ENCODE measurements at places on chromosomes 7 and 10. TPM values are rescaled to one million over a fixed set of nuclear protein-coding genes. Genes with fewer than 3 reads are reported as not detected.

DNA sequence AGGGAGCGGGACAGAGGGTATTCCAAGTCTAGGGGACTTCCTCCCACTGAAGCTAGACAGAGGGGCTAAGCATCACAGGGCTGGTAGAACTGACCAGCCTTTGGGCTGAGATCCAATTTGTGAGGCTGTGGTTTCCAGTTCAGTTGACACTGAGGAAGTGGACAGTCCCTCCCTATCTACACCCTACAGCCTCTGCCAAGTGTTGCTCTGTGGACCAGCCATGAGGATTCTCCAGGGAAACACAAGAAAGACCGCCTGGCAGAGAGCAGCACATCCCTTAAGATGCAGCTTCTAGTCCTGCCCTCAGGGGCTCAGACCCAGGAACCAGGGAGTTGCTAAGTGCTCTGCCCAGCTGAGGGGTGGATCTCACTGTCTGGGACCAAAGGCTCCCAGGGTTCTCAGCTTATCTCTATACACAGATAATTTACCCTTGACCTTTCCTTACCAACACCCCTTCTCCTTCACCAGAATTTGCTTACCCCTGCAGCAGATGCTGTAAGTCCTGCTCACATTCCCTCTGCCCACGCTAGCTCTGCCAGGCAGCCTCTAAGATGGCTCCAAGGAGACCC, 252.0 kb downstream of the SKIDA1 start:
- DNase-seq: no peak
- no peaks in the 10 kb centered on the region for H3K27me3 ChIP-seq
- H3K36me3 ChIP-seq: no peaks in the 10 kb centered on the region

- no peaks in the 10 kb centered on the region for H3K27me3 ChIP-seq
- no peaks in the 10 kb centered on the region for H3K4me1 ChIP-seq
These were observed 556.3 kb downstream of the GRM8 start for GRCh38 chr7:126696256-126697038.

DNA sequence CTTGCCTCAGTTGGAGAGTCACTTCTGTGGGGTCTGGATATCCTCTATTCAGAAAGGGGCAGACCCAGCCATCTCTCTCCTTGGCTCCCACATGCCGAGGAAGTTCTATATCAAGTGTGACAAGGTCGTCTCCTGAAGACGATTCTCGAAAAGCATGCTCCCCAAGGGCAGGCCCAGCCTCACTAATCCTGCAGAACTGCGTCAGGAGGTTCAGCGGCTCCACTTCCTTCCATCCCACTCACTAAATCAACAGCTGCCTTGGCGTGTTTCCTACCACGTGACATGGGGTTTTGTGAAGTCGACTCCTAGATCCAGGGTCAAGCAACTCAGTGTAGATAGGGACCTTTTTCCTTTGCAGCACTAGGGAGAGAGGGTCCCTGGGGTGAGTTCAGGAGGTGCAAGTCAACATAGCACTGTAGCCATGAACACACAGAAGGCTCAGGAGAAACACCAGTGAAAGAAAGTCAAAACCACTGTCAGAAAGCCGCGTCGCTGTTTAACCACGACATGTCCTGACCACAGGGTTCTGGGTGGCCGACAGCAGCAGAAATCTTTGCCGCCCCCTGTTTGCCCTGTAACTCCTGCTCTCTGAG, 156.4 kb downstream of the PRPF18 start:
- H3K36me3 ChIP-seq: no peaks in the 10 kb centered on the region
- DNase-seq: no peak
- H3K4me3 ChIP-seq: no peak overlapping the region

DNA sequence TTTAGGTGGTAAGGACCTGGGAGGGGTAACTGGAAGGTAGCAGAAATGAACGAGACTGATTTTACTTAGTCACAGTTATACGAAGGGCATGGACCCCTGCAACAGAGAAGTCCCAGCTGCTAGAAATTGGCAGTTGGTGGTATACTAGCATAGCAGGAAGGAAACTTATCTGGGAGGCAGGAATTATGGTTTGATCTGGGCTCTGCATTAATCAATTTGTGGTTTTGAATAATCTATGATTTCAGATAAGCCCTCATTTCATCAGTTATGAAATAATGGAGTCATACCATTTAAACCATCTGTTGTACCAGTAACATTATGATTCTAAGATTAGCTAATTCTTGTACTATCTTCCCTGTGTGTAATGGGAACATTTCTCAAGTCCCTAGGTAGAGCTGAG, 54.0 kb upstream of the TMEM229A start:
- no peaks in the 10 kb centered on the region for H3K27me3 ChIP-seq
- no peak overlapping the region for H3K4me3 ChIP-seq
- H3K27ac ChIP-seq: no peak overlapping the region
- H3K4me1 ChIP-seq: no peaks in the 10 kb centered on the region
- no peaks in the 10 kb centered on the region for H3K36me3 ChIP-seq

GRCh38 chr7:128458956-128459355, 3.3 kb downstream of the HILPDA start:
- no peak for DNase-seq
- H3K27ac ChIP-seq: no peak overlapping the region
- H3K27me3 ChIP-seq: no peaks in the 10 kb centered on the region
- H3K36me3 ChIP-seq: no peaks in the 10 kb centered on the region
- no peak overlapping the region for H3K4me3 ChIP-seq
- peaks cover 49% of the 10 kb centered on the region for H3K4me1 ChIP-seq

Gene WDR86
- total RNA-seq: 0.11 TPM

Measured in HepG2 (cell line).